Hematopoietic multipotent progenitor cell treated with erythropoietin and hydrocortisone succinate and interleukin-3 and kit ligand, for 4 days (in vitro differentiated cells): ENCODE measurements at places on chromosomes 2 and 18.

DNA sequence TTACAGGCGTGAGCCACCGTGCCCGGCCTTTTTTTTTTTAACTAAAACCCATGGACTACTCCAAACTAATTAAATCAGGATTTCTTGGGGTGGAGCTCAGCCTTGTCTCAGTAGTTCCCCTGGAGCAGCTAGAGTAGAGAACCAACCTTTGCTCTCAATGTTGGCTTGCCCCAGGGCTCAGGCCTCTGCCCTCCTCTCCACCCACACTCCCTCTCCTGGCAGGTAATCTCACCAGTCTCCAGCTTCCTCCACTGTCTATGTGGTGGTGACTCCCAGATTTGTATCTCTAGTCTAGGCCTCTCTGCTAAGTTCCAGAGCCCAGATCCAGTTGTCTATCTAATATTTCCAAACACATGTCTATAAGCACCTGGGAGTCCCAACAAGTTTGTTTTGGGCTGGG lies 9.6 kb upstream of the MTA3 start:
- peak; percentile 27 for DNase-seq

GRCh38 chr2:96100893-96101304 lies 15.5 kb downstream of the ADRA2B start:
- no peak for DNase-seq

- no peak for DNase-seq
Observed at GRCh38 chr2:21095178-21095577, 28.6 kb upstream of the TDRD15 start.

DNA sequence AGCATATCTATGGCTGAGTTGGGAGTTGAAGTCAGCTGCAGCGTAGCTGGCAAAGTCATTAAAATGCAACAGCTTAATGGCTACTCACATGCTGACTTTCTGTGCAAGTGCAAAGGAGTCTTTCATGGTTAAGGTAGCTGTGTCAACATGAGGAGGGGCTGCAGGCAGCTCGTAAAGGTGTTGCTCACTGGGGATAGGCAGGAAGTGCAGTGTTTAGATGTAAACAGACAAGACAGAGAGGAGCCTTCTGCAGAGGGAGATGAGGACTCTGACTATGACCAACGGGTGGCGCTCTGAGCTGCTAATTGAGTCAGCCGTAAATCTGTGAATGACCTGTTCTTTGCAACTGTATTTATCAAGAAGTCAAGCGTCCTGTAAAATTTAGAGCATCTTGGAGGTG lies 22.3 kb upstream of the CAVIN2 start:
- no peak for DNase-seq

- DNase-seq, result no peak
Observed at GRCh38 chr2:226738191-226738820, 61.3 kb downstream of the IRS1 start.

DNA sequence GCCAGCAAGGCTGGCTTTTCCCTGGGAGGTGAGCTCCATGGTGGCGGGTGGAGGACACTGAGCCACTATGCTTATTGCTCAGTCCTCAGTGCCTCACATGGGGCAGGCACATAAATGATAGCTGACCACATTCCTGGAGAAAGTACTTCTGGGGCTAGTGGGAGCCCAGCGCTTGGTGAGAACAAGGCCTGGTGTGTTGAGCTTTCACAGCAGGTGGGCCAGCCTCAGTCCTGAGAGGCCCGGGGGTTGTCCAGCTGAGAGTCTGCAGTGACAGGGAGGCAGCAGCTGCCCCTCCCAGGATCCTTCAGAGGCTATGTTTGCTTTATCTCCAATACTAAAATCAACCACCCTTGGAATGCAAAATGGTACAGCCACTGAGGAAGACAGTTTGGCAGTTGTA lies 217.7 kb downstream of the ZBTB7C start:
- DNase-seq, result no peak

GRCh38 chr2:37616677-37617005 lies 54.8 kb downstream of the CDC42EP3 start:
- peak; percentile 32 for DNase-seq

- DNase-seq, result no peak
Observed at GRCh38 chr2:10493634-10494281, 45.6 kb upstream of the ODC1 start.

- DNase-seq, result no peak
Observed at GRCh38 chr2:29573612-29574011, 347.8 kb downstream of the ALK start.

DNA sequence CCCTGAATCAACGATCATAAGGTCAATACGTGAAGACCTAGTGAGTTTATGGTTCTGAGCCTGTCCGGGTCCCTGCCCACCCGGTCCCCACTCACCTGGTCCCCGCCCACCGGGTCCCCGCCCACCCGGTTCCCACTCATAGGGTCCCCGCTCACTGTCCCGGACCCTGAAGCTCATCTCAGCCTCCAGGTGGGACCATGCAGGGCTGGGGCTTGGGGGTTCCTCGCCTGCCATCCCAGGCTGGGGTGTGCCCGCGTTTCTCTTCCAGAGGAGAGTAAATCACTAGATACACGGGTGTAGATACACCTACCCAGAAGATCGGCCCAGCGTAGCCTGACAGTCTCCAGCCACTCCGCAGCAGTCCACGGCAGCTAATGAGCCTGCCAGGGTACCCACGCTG lies 131.5 kb downstream of the MBP start:
- no peak for DNase-seq

DNA sequence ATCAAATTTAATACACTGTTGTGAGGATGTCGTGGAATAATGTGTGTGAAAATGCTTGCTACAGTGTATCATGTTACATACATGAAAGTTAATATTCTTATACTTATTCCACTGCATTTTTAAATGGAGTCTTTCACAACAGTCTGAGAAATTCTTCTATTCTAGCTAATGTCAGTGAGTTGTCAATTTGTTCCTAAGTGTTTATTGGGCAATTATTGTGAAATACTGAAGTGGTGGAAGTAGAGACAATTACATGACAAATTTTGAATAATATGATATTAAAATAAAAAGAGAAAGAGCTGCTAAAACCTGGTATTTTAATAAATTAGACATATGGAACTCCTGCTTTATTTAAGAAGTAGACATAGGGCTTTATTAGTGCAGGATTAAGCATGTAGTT lies 176.1 kb downstream of the PTPRM start:
- peak; percentile 12 for DNase-seq

DNA sequence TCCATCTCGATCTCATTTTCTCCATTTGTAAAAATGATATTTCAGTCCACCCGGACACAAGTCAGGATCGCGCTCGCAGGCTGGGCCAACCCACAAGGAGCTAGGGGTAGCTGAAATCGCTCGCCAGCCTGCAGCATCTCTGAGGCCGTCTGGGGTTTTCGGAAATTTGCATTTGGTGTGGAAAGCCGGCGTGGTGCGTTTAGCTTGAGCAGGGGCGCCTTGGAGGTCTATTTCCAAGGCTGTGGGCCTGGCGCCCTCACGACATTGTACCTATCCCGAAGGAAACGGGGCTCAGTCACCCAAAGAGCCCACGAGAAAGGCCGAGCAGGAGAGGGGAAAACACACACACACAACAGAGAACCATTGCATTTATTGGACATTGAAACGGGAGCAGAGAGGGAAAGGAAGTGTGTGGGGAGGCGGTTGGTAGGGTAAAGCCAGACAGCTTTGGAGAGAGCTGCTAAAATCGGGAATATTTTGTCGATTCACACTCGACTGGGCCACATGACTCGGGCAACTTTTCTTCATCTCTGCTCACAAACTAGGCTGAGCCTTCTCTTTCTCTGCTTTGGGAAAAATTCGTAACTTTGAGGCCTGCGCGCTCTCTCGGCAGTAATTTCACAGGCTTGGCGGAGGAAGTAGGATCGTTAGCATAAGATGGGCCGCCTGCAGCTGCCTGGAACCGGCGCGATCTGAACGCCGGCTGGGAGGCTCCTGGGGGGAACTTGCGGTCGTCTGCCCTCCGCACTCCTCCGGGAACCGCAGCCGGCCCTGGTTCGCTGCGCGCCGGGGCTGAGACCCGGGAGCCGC lies 1.1 kb upstream of the HOXD8 start:
- DNase-seq, result no peak

DNA sequence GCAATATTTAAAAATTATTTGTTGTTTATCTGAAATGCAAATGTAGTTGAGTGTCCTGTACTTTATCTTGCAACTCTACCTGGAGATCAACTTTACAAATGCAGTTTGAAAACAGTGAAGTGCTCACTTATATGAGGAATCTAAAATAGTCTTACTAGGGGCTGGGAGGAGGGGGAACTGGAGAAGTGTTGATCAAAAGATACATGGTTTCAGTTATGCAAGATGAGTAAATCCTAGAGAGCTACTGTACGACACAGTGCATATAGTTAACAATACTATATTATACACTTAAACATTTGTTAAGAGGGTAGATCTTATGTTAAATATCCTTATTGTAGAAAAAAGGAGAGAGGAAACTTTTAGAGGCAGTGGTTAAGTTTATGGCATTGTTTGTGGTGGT lies 241.9 kb downstream of the BCL11A start:
- no peak for DNase-seq

GRCh38 chr2:65101071-65101470 lies 28.8 kb downstream of the RAB1A start:
- no peak for DNase-seq

DNA sequence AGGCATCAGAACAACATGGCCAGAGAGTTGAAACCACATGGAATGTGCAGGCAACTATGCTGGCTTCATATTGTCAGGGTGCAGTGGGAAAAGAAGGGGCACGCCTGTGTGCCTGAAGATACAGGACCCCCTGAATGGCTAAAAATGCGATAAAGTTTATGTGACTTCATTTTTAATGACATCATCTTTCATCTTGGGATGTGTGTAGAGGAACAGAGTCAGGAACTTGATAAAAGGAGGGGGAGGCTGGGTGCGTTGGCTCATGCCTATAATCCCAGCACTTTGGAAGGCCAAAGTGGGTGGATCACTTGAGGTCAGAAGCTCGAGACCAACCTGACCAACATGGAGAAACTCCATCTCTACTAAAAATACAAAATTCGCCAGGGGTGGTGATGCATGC lies 872.6 kb downstream of the TDRD15 start:
- DNase-seq, result no peak

- peak; percentile 69 for DNase-seq
Observed at GRCh38 chr2:216215658-216216390, 106.7 kb downstream of the XRCC5 start.

- DNase-seq, result no peak
Observed at GRCh38 chr18:13514558-13514957, 211.8 kb downstream of the FAM210A start.

GRCh38 chr2:133843091-133843490 lies 274.8 kb upstream of the NCKAP5 start:
- no peak for DNase-seq

DNA sequence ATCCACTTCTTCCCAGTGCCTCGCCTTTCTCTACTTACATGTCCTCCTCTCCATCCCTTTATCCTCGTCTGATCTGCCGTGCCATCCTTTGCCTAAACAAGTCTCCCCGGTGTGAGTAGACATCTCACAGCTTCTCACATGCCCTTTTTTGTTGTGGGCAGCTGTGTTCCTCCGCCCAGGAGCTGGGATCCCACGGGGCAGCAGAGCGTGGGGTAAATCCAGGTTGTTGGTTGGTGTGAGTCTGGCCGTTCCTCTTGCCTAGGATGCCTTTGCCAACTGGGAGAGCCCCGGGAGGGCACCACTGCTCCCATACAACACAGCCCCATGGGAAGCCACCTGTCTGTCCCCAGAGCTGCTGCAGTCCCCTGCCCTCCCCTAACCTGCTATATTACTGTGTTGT lies 22.4 kb downstream of the SLC30A3 start:
- no peak for DNase-seq

DNA sequence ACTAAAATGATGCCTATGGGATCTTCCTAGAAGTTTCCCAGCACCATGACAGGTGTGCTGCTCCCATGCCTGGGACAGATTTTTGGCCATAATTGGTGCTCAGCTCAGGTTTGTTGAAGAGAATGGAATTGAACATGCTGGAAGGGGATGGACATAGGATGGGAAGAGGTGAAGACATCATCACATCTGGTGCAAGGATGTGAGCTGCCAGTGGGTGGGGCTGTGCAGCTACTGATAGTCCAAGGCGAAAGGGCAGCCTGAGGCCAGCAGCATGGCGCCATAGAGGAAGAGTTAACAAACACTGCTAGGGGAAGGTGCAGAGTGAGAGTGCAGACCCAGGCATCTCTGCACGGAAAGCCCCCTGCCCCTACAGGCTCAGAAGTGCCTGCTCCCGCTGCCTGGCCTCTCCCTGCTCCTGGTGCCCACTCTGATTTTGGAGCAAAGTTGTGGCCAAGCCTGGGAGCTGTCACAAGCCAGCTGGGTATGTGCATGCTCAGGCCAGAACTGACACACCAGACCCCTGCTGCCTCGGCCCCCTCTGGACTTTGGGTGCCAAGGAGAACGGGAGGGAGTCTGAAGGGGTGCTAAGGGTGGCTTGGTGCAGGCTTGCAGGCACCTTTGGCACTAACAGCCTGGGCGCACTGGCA lies 178.6 kb downstream of the ZBTB7C start:
- peak; percentile 78 for DNase-seq

DNA sequence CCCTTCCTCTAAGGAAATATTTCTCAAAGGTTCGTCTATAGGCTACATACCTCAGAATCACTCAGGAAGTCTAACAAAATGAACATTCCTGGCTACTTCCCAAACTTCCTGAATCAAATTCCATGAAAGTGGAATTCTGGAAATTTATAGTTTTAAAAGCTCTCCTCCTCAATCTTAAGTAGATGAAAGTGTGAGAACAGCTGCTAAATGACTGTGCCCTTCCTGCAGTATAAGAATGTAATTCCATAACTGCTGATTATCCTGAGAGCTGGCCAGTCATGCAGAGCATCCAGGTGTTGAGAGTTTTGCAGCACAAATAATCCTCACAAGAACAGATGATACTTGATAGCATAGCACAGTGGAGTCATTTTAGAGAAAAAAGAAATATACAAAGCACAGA lies 265.0 kb downstream of the KCNJ3 start:
- DNase-seq, result no peak

DNA sequence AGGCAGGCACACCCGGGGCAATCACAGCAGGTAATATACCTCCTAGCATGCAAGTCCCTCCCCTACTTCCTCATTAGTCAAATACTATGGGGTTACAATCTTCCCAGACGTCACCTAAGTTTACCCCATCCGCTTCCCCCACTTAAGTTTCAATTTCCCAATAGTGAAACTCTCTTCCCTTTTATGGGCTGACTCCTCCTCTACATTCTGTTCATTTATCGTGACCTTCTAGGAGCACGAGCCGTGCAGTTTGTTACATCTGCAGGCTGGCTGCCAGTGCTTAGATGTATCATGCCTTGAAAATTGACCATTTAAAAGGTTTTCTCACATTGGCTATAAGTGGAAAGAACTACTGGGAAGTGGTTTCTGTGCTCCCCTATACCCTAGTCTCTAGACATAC lies 1357.8 kb upstream of the CRIM1 start:
- DNase-seq, result no peak
